Inflammatory macrophage treated with lipopolysaccharide for 1 hour (primary cell): ENCODE measurements at places on chromosomes 3 and 15.

- DNase-seq: peak; percentile 97
Observed at GRCh38 chr3:170869645-170870593, at the start of gene RPL22L1. Gene RPL22L1 (minus strand): TSS chr3:170870195. CDS start chr3:170870167, 28 bp downstream.

GRCh38 chr15:56732135-56732885 lies 999 bp downstream of the ZNF280D start:
- peak; percentile 7 for DNase-seq

DNA sequence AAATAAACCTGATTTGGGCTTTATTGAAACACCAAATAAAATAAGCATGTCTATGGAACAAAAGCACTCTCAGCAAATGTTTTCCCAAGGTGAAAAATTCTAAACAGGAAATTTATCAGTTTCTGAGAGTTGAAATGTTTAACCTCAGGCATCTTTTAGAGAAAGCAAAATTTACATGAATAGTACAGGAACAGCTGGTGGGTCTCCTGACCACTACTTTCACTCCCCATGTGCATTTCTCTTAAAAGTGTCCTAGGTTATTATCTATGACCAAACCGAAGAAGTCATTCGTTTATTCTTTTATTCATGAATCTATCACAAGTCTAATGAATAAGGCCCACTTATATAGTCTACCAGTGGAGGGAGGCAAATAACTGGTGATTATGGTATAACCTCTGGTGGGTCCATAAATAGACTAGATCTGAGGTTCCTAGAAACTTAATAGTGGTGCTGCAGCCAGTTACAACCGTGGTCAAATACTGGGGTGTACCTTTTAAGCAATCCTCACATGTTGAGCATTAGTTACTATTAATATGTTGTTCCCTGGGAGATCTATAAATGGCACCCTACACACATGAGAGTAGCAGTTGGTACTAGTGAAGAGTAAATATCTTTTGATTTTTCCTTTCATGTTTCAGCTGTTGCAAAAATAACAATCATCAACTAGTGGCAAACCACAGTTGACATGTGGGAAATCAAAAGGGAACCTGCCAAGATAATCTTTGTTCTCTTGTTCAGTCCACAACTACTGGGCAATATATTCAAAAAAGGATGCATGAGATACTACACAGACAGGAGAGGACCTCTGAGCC lies 169.3 kb upstream of the STAC start:
- DNase-seq: no peak

- no peak for DNase-seq
Observed at GRCh38 chr3:108106449-108106848, 15.6 kb upstream of the CD47 start.

DNA sequence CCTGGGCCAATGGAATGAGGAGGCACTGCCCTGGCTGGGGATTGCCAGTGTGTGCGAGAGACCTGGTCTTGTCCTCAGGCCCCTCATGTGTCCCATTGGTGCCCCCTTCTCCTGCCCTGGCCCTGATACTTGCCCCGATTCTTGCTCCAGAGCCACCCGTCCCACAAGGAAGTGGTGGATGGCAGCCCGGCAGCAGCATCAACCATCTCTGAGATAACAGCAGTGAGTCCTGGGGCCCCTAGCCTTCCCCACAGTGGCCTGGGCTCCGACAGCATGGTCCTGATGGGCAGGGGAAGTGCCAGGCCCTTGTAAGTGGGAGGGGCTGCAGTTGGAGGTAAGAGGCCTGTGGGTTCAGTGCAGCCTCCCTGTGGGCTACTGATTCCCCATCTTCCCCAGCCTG lies 15.4 kb downstream of the VILL start:
- no peak for DNase-seq

DNA sequence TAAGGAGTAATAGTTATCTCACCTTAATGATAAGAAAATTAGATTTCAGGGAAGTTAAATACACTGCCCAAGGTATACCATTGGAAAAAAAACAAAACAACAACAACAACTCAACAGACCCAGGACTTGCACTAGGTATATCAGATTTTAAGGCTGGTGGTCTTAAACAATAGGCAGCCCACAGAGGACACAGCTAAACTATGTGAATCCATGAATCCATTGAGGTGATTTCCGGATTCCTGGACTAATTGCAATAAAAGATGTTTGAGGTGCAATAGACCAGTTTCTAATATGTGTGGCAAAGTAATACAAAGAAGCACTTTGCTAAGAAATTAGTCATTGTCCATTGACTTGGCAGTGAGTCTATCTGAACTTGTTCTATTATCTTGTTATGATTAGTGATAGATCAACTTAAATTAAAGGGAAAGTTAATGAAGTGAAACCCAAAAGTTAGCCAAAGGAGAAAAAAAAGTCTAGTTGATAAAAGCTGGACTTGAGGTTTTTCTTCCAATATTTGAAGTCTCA lies 60.9 kb upstream of the MAGI1 start:
- DNase-seq: no peak

DNA sequence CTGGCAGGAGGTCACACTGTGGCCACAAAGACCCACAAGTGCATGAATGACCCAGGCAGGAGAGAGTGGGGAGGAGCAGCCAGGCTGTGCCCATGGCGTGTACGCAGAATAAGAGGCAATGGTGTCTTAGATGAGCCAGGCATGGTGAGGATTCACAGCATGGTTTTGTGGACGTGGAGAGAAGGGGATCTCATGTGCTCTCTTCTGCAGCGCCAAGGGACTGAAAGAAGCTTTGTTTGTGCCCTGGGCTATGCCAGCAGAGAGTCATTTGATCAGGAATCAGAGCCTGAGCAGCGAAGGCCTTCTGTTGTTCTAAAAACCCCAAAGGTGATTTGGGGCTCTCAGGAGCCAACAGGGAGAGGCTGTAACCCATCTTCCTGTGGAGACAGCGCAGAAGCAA lies 18.7 kb upstream of the RPP14 start:
- DNase-seq: no peak

DNA sequence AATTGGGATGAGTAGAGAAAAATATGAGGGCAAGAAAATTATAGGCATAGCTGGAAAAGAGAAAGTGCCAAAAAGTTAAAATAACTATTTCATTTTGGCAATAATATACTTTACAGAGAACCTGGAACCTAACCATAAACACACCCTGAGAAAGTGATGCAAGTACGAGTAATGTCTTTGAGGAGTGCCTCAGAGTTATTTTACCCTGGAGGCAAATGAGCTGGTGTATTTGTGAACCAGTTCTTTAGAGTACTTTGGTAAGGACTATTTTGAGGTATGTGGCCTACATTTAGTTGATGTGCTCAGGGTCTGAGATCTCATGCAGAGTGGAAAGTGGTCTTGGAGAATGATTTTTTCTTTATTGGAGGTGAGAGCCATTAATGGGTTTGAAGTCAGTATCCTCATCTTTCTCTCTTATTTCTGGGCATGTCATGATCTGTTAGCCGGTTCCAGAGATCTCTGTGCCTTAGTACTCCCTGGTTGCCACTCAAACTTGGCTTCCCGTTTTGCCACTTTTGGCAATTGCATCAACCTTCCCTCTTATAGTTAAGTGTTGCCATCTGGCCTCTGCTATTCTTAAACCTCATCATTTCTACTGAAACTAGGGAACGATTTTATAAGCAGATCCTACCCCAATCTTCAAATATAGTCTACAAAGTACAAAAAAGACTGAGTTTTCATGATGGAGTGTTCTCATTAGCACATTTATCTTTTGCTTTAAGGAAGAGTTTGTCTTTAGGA lies 145.7 kb downstream of the EPHA6 start:
- DNase-seq: no peak

- DNase-seq: no peak
Observed at GRCh38 chr3:70726096-70726938, 413.9 kb upstream of the MDFIC2 start.

DNA sequence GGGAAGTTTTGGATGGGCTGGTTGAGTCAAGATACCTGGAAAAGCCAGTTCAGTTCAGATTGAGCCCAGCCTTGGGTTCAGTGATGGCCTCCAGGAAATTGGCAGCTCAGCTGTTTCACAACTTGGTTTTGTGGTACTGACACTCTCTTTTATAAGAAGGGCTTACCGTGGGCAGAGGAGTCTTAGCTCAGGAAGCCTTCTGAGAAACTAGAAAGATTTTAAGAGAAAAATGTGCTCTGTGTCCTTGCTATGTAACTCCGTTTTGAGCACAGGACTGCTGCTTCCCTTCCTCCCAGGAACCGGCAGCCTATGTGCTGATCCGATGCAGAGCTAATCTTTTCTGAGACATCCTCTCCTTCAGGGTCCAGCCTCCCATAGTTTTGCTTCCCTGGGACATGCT lies 46.6 kb upstream of the RASGRP1 start:
- peak; percentile 6 for DNase-seq

GRCh38 chr3:10560060-10560861 lies 54.9 kb upstream of the ATP2B2 start:
- no peak for DNase-seq

- no peak for DNase-seq
Observed at GRCh38 chr3:86147119-86147518, 843.8 kb downstream of the VGLL3 start.

GRCh38 chr3:139122221-139122581 lies 77.5 kb upstream of the PRR23C start:
- DNase-seq: no peak

GRCh38 chr15:62257996-62258521 lies 93.0 kb upstream of the C2CD4B start:
- DNase-seq: no peak

DNA sequence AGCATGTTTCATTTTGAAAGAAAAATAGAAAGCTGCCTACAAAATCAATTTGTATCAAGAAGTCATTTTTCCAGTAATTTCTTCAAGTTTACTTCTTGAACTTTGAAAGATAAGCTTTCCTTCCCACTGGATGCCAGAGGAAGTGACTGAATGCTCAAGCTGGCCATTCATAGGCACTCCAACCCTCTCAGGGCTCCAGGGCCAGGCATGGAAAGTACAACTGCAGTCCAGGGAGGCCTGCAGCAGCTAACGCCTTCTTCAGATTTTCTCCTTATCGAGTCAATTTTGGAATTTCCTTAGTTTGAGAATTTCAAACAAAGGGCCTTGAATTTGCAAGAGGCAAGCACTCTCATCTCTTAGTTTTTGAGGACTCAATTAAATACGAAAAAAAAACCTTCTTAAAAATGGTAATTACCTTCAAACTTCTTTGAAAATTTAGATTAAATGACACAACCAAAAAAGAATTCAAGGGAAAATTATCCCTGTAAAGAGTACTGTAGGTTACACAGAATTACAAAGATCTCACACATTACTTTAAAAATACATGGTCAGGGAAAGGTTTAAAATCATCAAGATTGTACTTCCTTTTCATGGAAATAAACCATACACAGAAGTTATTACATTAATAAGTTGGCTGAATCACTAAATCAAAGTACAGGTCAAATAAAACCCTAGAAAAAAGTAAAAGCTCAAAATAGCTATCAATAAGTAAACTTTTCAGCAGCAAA lies 2.5 kb downstream of the UBP1 start:
- DNase-seq: peak; percentile 84

GRCh38 chr3:114319453-114319852 lies 25.6 kb downstream of the TIGIT start:
- no peak for DNase-seq

DNA sequence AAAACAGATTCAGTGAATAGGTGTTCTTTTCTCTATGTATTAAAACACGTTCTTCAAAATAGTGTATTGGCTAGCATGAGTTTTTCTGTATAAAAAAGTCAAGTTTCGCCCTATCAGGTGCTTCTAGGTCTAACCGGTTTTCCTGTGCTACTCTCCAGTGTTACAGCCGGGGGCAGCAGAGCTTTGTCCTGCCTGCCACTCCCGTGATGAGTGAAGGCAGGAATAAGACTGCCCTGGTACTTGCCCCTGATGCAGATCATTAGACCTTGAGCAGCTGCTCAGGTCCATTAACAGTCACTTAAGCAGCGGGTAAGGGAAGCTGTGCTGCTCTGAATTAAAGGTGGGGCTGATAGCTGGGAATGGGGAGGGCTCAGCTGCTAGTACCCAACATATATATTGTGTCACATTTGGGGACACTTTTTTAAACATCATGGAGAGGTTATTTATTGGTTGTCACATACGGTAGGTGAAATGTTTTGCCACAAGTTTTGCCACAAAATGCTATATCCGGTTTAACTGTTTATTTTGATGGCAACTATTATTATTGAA lies 1.3 kb upstream of the UNC13C start:
- no peak for DNase-seq

GRCh38 chr3:126487151-126487771 lies 11.6 kb upstream of the ZXDC start:
- no peak for DNase-seq

GRCh38 chr15:39920510-39921273 lies 626 bp upstream of the GPR176 start:
- DNase-seq: peak; percentile 79

- DNase-seq: no peak
Observed at GRCh38 chr3:159945930-159946329, 42.7 kb upstream of the IL12A start.

- DNase-seq: no peak
Observed at GRCh38 chr15:26037369-26037768, 174.2 kb upstream of the ATP10A start.

DNA sequence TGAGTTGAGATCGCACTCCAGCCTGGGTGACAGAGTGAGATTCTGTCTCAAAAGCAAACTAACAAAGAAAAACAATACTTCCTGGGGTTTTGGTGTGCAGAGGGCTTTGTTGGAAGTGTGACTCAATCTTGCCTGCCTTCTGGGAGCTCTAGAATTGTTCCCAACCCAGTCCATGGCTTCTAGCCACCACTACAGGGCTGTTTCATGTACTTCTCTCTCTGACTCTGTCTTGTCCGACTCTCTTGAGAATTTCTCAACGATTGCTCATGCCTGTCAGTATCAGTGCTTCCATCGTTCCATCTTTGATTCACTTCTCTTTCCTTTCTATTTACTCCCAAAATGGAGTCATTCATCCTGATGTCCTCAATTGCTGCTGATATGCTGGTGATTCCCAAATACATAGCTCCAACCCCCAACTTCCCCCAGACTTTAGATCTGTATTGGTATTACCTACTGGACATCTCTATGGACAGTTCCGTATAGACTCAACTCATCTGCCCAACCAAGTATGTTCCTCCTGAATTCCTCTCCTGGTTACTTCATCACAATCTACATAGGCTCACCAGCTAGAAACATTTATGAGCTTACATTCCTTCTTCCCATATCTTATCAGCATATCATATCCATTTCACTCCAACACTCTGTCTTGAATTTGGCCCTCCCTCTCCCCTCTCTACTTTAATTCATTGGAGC lies 1.8 kb upstream of the AP2M1 start:
- no peak for DNase-seq
